ENCODE measurements at places on chromosomes 12 and 14. TPM values are rescaled to one million over a fixed set of nuclear protein-coding genes. Genes with fewer than 3 reads are reported as not detected.

The FZD10 gene
- not detected for polyA plus RNA-seq

The POTEM gene
- not detected for polyA plus RNA-seq

The IL31 gene
- polyA plus RNA-seq = not detected

The TAS2R19 gene
- 5.7 TPM for polyA plus RNA-seq

Measured in neural cell (in vitro differentiated cells).